ENCODE measurements at places on chromosomes 1 and 21. TPM values are rescaled to one million over a fixed set of nuclear protein-coding genes. Genes with fewer than 3 reads are reported as not detected.

- DNase-seq, result peak; percentile 17
- H3K27me3 ChIP-seq, result peaks cover 6% of the 10 kb centered on the region
- H3K4me3 ChIP-seq, result no peak overlapping the region
Measured at GRCh38 chr21:45990049-45990711, 8.6 kb downstream of the COL6A1 start.

GRCh38 chr1:15400627-15401026 is 9.1 kb upstream of the EFHD2 start:
- H3K4me3 ChIP-seq, result no peak overlapping the region
- H3K27ac ChIP-seq, result no peak overlapping the region
- peaks cover 5% of the 10 kb centered on the region for H3K27me3 ChIP-seq
- H3K4me1 ChIP-seq, result no peaks in the 10 kb centered on the region
- DNase-seq, result no peak

Gene RHCE
- 1.2 TPM for total RNA-seq

DNA sequence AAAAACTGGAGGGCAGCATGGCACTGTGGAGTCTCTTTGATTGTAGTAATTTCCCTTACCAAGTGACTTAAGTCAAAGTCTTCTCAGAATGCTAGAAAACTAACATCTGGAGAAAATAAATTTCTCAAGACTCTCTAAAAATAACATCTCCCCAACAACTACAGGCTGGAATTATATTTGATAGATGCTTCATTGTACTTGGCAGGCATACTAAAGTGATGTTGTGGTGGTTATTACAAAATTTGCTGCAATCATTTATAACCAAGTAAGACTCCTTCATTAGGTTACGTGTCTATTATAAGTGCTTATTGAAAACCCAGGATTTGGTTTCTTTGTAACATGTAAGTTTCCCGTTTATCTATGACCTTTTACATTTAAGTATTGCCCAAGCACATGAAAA is 132.9 kb upstream of the NRIP1 start:
- H3K4me1 ChIP-seq, result no peaks in the 10 kb centered on the region
- H3K27ac ChIP-seq, result no peak overlapping the region
- H3K4me3 ChIP-seq, result no peak overlapping the region
- no peak for DNase-seq
- no peaks in the 10 kb centered on the region for H3K27me3 ChIP-seq

DNA sequence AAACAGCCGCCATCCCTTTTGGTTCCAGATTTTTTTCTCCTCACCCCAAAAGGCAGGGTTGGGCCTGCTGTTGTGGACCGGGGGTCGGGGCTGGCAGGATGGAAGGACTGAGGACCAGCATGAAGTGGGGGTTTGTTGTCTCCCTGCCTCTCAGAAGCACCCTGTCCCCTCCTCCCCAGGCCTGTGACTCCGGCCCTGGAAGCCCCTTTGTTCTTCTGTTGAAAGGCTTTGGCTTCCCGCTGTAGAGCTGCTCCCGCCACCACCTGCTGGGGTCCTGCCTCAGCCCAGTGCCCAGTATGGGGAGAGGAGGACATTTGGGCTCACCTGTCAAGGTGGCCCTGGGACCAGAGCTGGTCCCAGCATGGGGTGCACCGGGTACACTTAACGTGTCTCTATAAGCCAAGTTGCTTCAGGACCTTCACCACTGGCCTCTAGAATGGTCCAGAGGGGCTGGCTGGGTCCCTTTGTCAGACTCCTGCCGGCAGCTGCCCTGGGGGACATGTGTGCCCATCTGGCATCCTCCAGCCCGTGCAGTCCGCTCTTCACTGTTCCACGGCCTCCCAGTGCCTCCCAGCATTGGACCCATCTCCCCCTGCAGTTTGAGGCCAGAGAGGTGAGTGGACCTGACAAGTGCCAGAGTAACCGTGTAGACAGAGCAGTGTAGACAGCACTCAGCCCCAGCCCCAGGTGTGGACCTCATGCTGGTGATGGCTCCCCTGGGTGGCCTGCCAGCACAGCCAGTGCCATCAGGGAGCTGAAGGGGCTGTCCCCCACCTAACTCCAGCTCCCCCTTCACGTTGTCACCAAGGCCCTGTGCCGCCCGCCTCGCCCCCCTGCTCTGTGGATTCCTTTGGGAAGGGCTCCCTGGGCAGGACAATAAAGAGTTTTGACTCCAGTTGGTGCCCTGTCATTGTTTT is 6.1 kb upstream of the SYTL1 start:
- no peak overlapping the region for H3K4me3 ChIP-seq
- H3K36me3 ChIP-seq, result no peaks in the 10 kb centered on the region
- DNase-seq, result no peak
- no peak overlapping the region for H3K27ac ChIP-seq

Gene SLC25A44
- 66.0 TPM for total RNA-seq

GRCh38 chr1:204320382-204320804 is 39.3 kb downstream of the PLEKHA6 start:
- peaks cover 12% of the 10 kb centered on the region for H3K4me1 ChIP-seq
- H3K36me3 ChIP-seq, result no peaks in the 10 kb centered on the region
- no peak overlapping the region for H3K4me3 ChIP-seq
- H3K27me3 ChIP-seq, result peaks cover 3% of the 10 kb centered on the region
- no peak overlapping the region for H3K27ac ChIP-seq

DNA sequence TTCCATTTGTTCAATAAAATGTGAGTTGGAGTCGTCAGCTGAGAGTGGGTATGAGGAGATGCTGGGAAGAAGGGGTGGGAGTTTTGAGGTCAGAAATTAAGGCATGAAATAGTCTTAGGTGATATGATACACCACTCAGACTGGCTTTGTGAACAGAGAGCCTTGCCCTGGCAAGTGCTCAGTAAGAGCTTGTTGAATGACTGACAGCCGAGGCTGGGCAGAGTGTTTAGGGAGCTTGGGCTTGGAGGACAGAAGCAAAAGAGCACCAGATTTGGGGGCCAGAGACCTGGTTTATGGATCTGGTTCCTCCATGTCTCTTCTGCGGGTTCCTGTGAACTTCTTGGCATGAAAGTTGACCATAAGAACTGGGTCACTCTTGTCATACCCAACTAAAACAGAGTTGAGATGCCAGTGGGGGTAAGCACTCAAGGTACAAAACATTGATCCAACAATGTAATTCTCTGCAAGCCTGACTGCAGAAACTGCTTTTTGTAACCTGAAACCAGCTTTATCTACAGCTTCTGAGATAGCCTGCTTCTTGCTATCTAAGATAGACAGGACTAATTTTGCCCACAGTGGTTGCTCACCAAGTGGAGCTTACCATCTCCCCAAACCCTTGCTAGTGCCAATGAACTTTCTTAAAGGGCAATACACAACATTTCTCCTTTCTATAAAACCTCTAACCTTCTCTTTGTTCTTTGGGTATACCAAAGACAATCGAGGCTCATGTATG is 126.4 kb downstream of the TENT5C start:
- no peak for DNase-seq
- peaks cover 7% of the 10 kb centered on the region for H3K36me3 ChIP-seq
- no peaks in the 10 kb centered on the region for H3K27me3 ChIP-seq
- no peak overlapping the region for H3K27ac ChIP-seq

DNA sequence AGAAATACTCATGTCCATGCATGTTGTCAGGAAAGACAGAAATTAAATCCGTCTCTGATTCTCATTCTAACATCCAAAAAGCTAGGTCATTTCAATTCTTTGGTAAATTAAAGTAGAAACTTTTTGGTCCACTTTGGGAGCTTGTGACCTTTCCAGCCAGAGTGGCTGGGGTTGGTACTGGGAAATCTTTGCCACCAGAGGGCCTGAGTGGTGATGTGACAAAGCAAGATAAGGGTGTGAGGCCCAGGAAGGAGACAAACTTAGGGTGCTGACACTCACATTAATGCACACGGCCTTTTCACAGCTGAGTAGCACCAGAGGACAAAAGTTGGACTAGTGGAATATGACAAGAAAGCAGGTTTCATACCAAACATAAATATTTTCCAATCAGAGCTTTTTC is 144.3 kb downstream of the DNM3 start:
- H3K4me3 ChIP-seq, result no peak overlapping the region
- H3K27me3 ChIP-seq, result no peaks in the 10 kb centered on the region
- H3K4me1 ChIP-seq, result no peaks in the 10 kb centered on the region
- peak; percentile 15 for DNase-seq
- no peaks in the 10 kb centered on the region for H3K36me3 ChIP-seq
- no peak overlapping the region for H3K27ac ChIP-seq

Gene SPATA1
- total RNA-seq, result 1.3 TPM

DNA sequence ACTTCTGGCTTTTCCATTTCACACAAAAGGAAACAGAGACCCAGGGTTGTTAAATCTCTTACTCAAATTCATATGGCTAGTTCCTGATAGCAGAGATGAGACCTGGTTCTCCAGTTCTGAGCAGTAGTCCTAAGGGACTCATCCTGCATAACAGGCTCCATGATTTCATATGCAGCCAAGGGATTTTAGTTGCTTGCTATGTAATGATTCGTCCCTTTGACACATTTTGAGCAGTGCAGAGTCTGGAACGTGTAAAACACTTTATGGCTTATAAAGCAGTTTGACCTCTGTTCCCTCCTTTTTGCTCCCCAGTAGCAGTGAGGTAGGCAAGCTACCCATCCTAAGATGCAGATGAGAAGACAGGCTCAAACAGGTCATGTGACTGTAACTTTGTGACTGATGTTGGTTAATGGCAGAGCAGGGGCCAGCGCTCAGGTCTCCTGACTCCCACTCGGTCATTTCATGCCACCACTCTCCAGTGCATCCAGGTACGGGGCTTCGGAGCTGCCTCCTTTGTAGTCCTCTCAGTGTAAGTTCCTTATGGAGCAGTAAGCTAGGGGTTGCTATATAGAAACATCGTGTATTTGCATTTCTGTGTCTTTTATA is 24.2 kb downstream of the CC2D1B start:
- no peaks in the 10 kb centered on the region for H3K4me1 ChIP-seq
- H3K4me3 ChIP-seq, result no peak overlapping the region
- H3K36me3 ChIP-seq, result no peaks in the 10 kb centered on the region
- DNase-seq, result no peak

- no peak overlapping the region for H3K27ac ChIP-seq
- no peaks in the 10 kb centered on the region for H3K4me1 ChIP-seq
Measured at GRCh38 chr1:43858324-43858723, 75.3 kb upstream of the ARTN start.

Gene IVNS1ABP
- 93.2 TPM for total RNA-seq

DNA sequence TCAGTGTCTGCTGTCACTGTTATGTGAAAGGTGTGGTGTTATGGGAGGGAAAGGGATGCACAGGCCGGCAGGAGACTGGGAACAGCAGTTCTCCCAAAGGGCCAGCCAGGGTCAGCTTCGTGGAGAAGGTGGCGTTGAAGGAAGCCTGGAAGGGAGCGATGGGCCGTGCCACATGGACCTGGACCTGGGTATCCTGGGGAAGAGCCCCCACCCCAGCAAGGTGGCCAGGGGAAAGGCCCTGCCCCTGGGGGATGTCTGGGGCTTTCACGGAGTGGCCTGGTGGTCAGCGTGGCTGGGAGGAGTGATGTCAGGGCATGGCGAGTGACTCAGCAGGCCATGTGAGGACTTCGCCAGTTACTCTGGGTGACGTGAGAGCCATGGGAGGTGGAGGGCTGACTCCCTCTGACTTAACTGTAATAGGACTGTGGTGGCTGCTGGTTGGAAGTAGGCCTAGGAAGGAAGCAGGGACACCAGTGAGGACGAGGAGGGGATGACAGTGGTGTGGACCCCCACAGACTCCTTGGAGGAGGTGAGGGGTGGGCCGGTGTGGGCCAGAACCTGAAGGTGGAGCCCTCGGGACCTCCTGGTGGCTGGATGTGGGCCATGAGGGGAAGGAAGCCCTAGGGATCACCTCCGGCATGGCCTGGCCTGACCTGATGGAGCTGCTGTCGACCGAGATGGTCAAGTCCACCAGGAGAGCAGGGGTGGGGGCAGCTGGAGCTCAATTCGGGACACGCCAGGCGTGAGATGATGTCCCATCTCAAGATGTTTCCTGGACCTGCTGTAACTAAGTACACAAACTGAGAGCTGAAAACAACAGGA is 54.5 kb downstream of the BACE2 start:
- peaks cover 3% of the 10 kb centered on the region for H3K27me3 ChIP-seq
- H3K4me3 ChIP-seq, result no peak overlapping the region
- H3K4me1 ChIP-seq, result no peaks in the 10 kb centered on the region
- DNase-seq, result no peak

GRCh38 chr21:22250355-22250754 is 1252.1 kb downstream of the NCAM2 start:
- no peaks in the 10 kb centered on the region for H3K36me3 ChIP-seq
- no peak overlapping the region for H3K4me3 ChIP-seq
- no peak overlapping the region for H3K27ac ChIP-seq
- peaks cover 3% of the 10 kb centered on the region for H3K4me1 ChIP-seq
- no peak for DNase-seq

Gene AMY2A
- not detected for total RNA-seq

GRCh38 chr1:42518908-42519307 is 55.8 kb downstream of the CCDC30 start:
- H3K27ac ChIP-seq, result no peak overlapping the region
- H3K27me3 ChIP-seq, result no peaks in the 10 kb centered on the region
- no peak overlapping the region for H3K4me3 ChIP-seq
- DNase-seq, result no peak
- H3K4me1 ChIP-seq, result no peaks in the 10 kb centered on the region

Gene TNFRSF18
- 3.0 TPM for total RNA-seq

GRCh38 chr1:114702737-114703136 is 7.4 kb upstream of the AMPD1 start:
- no peaks in the 10 kb centered on the region for H3K4me1 ChIP-seq
- H3K27ac ChIP-seq, result no peak overlapping the region
- H3K36me3 ChIP-seq, result no peaks in the 10 kb centered on the region
- H3K4me3 ChIP-seq, result no peak overlapping the region
- no peaks in the 10 kb centered on the region for H3K27me3 ChIP-seq
- no peak for DNase-seq

DNA sequence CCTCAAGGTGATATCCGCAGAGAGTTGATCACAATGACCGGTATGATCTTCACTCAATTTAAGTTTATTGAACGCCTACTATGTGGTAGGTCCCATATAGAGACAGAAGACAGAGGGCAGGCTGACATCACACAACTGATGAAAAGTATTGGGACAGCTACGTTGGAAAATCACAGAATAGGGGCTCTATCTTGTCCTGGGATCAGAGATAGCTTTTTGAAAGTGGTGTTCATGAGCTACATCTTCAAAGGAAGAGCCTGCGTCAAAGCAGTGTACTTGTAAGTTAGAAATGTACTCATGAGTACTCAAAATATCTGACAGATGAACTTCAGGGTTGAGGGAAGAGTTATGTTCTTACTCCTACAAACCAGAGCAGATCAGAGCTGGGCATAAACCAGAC is 54.4 kb downstream of the GADD45A start:
- peaks cover 6% of the 10 kb centered on the region for H3K4me1 ChIP-seq
- no peak for DNase-seq
- H3K36me3 ChIP-seq, result no peaks in the 10 kb centered on the region
- H3K27me3 ChIP-seq, result peaks cover 1% of the 10 kb centered on the region
- H3K4me3 ChIP-seq, result no peak overlapping the region

- H3K4me3 ChIP-seq, result no peak overlapping the region
- peaks cover 2% of the 10 kb centered on the region for H3K27me3 ChIP-seq
- no peaks in the 10 kb centered on the region for H3K4me1 ChIP-seq
- H3K27ac ChIP-seq, result no peak overlapping the region
- no peak for DNase-seq
- no peaks in the 10 kb centered on the region for H3K36me3 ChIP-seq
Measured at GRCh38 chr1:154895798-154896197, 25.7 kb upstream of the KCNN3 start.

Gene TNFRSF9
- total RNA-seq, result 0.15 TPM

GRCh38 chr1:182003025-182003725 is 58.3 kb downstream of the ZNF648 start:
- H3K36me3 ChIP-seq, result peaks cover 5% of the 10 kb centered on the region
- no peak for DNase-seq
- H3K4me1 ChIP-seq, result no peaks in the 10 kb centered on the region
- no peak overlapping the region for H3K27ac ChIP-seq

- peaks cover 5% of the 10 kb centered on the region for H3K27me3 ChIP-seq
- DNase-seq, result no peak
- peaks cover 4% of the 10 kb centered on the region for H3K4me1 ChIP-seq
- H3K27ac ChIP-seq, result no peak overlapping the region
Measured at GRCh38 chr1:156586892-156587477, 4.6 kb upstream of the NAXE start.

Data from glutamatergic neuron (in vitro differentiated cells).